ENCODE measurements at places on chromosomes 12 and 14. TPM values are rescaled to one million over a fixed set of nuclear protein-coding genes. Genes with fewer than 3 reads are reported as not detected.

CISTR gene
- 2.4 TPM for total RNA-seq

GALNT8 gene
- 1.7 TPM for total RNA-seq

C12orf76 gene
- 5.7 TPM for total RNA-seq

ARHGAP5 gene
- total RNA-seq = 263 TPM

KHNYN gene
- total RNA-seq = 25.1 TPM

ADAM20 gene
- 0.57 TPM for total RNA-seq

ALDH1L2 gene
- 2.5 TPM for total RNA-seq

PPFIBP1 gene
- total RNA-seq = 332 TPM

- no peak for DNase-seq
These were observed 310.9 kb upstream of the PDE3A start for GRCh38 chr12:20057398-20057797.

GRCh38 chr12:121748218-121748570 is 35.6 kb downstream of the TMEM120B start:
- DNase-seq = peak; percentile 29

GRCh38 chr14:26605602-26606001 is 7.8 kb upstream of the NOVA1 start:
- no peak for DNase-seq

DNA sequence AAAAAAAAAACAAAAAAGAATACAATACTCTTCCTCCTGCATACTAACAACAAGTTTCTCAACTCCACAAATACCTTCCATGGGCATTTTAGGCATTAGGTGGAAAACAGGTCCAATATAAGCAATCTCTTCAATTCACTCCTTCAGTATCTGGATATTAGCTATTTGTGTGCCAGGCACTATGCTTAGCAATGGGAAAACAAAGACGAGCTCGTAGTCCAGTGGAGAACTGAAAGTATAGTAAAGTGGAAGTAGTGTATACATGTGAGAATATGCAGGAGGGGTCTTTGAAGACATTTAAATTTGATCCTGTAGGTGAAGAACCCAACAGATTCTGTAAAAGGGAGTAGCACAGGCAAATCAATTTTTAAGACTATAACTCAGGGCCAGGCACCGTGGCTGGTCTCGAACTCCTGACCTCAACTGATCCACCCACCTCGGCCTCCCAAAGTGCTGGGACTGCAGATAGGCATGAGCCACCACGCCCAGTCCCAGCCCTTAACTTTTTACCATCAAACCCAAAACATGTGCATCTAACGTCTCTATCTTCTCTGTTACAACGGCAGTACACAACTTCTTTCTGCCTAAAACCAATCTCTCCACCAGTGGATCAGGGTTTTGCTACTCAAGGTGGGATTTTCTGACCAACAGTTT is 10.6 kb downstream of the HECTD1 start:
- DNase-seq = no peak

GRCh38 chr14:21096978-21097635 is 1.3 kb downstream of the ZNF219 start:
- no peak for DNase-seq

DNA sequence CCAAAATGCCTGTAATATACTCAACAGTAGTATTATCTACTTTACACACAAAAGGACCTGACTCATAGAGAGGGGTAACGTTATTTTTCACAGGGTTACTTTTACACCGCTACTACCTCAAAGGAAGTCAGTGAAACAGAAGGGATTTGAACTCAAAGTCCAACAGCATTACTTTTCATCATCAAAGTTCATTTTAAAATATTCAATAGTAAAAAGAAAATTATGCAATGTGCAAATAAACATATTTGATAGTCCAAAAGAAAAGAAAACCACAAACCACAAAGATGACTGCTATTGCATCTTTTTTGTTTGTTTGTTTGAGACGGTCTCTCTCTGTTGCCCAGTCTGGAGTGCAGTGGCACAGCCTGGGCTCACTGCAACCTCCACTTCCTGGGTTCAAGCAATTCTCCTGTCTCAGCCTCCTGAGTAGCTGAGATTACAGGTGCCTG is 15.5 kb downstream of the KIF21A start:
- no peak for DNase-seq

- DNase-seq = no peak
These were observed 101.9 kb upstream of the BMP4 start for GRCh38 chr14:54058505-54058904.

GRCh38 chr12:1920436-1920835 is 2.0 kb upstream of the CACNA2D4 start:
- DNase-seq = no peak

- no peak for DNase-seq
These were observed 387.9 kb downstream of the DAD1 start for GRCh38 chr14:22200977-22201605.

DNA sequence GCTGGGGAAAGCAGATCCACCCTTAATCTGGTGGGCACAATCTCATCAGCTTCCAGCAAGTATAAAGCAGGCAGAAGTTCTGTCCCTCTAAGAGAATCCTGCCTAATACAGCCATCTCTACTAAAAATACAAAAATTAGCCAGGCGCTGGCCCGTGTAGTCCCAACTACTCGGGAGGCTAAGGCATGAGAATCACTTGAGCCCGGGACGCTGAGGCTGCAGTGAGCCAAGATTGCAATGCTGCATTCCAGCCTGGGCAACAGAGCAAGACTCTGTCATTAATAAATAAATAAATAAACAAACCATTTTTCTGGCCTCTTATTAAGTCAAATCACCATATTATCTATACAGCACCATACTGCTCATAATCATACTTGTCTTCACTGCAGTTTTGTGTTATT is 111.2 kb downstream of the MED13L start:
- no peak for DNase-seq

GRCh38 chr14:86430853-86431252 is 900.9 kb downstream of the FLRT2 start:
- no peak for DNase-seq

GRCh38 chr14:61836807-61837206 is 74.6 kb downstream of the SNAPC1 start:
- no peak for DNase-seq

DNA sequence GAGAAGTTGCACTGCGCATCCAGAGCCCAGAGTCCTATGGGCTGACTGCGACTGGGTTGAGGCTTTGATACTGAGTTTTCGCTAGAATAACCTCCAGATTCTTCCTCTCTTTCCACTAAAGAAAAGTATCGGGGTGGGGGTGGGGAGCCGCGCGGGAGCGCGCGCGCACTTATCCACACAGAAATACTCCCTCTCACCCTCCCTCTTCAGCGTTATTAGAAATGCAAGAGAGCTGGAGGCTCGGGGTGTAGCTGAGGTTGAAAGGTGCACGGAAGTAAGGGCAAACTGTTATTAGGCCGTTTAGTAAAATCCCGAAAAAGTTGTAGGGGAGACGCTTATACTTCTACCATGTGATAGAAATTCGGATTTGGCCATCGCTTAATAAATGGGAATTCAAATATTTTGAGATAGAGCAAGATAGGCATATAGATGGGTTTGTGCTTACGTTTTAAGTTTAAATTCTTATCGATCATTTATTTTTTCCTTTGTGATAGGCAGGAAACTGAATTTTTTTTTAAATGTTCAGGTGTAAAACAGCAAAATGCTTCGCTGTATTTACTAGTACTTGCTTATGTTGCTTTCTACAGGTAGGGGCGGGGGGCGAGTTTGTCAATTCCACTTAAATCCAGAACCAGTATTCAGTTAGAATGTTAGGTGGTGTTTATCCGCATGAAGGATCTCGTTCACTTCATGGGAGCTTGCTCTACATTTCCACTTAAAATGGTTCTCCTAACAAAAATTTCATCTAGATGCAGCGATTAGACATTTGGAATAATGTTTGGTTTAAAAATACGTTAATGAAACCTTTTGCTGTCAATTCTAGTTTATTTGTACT is 1.1 kb downstream of the ARHGAP5 start:
- peak; percentile 49 for DNase-seq

DNA sequence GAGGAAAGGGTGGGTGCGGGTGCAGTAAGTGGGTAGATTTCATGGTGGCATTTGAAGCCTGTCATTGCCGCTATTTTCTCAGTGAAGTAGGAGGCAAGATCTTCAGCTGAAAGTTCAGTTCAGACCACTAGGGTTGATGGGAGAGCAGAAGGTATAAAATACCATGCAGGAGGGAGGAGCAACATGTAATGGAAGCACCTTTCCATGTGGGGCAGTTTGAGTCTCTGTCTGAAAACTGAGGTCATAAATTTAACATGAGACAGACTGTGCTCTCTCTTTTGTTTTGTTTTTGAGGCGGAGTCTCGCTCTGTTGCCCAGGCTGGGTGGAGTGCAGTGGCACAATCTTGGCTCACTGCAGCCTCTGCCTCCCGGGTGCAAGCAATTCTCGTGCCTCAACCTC is 22.7 kb downstream of the LRRC74A start:
- DNase-seq = no peak

GRCh38 chr12:131737150-131737827 is 26.4 kb downstream of the SFSWAP start:
- no peak for DNase-seq

DNA sequence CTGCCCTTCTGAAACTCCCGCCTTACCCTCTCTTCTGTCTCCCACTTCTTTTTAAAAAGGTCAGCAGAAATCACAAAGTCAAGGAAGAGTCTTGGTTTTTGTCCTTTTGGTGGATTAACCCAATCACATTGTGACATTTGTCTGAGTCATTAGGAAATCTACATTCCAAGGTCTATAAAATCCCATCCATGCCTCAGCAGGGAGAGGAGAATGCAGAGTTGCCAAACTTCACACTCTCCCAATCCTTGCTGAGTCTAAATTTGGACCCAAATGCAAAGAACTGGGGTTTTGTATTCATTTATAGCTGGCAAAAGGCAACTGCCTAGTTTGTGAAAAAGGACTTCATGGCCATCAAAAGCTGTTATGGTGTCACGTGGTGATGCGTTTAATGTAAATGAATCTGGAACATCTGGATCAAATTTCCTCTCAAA is 67.9 kb downstream of the TMEM30B start:
- no peak for DNase-seq

- no peak for DNase-seq
These were observed 69.0 kb upstream of the DUSP6 start for GRCh38 chr12:89421092-89421835.

- no peak for DNase-seq
These were observed 28.4 kb downstream of the BDKRB1 start for GRCh38 chr14:96284430-96284829.

- no peak for DNase-seq
These were observed 97.9 kb upstream of the CCDC91 start for GRCh38 chr12:28092396-28092795.

GRCh38 chr12:52663420-52663819 is 11.4 kb upstream of the KRT2 start:
- DNase-seq = no peak

GRCh38 chr14:67852926-67853604 is 33.5 kb downstream of the RAD51B start:
- no peak for DNase-seq

GRCh38 chr12:93101367-93101766 is 172.3 kb upstream of the EEA1 start:
- no peak for DNase-seq

DNA sequence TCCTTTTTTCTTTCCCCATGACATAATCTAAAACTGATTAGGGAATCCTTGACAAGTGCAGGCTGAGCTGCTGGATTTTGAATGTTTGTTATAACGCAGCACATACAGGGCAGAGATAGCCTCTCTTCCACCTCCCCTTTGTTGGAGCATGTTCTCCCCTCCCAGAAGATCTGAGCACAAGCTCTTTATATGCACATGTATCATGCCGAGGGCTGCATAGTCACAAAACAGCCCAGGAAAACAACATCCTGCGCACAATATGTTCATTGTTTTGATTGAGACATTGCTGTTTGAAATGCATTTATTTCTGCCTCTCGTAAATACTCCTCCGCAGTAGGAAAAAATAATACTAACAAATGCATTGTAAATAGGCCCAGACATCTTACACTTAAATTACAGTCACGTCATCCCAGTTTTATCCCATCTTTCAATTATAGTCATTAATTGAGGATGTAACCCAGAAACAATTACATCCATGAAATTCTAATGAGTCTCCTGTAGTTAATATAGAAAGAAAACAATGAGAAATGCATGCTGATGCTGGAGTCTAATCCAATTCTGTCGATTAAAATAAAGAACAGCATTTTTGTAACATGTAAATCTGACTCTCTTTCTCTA is 401.8 kb downstream of the BTG1 start:
- no peak for DNase-seq

GRCh38 chr12:32402946-32403345 is 3.6 kb downstream of the FGD4 start:
- no peak for DNase-seq

DNA sequence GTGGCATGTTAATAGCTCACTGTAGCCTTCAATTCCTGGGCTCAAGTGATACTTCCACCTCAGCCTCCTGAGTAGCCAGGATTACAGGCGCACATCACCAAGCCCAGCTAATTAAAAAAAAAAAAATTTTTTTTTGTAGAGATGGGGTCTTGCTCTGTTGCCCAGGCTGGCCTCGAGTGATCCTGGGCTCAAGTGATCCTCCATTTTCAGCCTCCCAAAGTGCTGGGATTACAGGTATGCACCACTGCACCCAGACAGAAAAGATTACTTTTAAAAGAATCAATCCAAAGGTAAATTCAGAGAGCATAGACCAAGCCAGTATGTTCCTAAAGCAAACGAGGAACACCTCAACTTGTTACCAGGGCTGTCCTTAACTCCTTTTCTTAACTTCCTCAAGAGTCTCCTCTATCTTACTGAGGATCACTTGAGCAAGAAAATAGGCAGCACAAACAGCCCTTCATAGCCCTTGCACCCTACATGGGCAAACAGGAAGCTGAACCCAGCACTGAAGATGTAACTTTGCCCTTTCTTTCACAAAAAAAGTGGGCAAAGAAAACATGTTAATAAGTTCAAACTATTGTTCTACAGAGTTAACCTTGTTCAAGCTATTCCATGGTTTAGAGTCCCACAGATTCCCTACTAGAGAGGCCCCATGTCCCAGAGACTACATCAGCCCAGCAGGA is 11.3 kb downstream of the CS start:
- no peak for DNase-seq

- no peak for DNase-seq
These were observed 4.0 kb downstream of the NUDT14 start for GRCh38 chr14:105177082-105177481.
